Aorta (tissue), 5 donors: ENCODE measurements at places on chromosomes 5 and 9. TPM values are rescaled to one million over a fixed set of nuclear protein-coding genes. Genes with fewer than 3 reads are reported as not detected.

GRCh38 chr9:133100506-133101355 lies 20.3 kb downstream of the RALGDS start:
- DNase-seq, result no peak

DNA sequence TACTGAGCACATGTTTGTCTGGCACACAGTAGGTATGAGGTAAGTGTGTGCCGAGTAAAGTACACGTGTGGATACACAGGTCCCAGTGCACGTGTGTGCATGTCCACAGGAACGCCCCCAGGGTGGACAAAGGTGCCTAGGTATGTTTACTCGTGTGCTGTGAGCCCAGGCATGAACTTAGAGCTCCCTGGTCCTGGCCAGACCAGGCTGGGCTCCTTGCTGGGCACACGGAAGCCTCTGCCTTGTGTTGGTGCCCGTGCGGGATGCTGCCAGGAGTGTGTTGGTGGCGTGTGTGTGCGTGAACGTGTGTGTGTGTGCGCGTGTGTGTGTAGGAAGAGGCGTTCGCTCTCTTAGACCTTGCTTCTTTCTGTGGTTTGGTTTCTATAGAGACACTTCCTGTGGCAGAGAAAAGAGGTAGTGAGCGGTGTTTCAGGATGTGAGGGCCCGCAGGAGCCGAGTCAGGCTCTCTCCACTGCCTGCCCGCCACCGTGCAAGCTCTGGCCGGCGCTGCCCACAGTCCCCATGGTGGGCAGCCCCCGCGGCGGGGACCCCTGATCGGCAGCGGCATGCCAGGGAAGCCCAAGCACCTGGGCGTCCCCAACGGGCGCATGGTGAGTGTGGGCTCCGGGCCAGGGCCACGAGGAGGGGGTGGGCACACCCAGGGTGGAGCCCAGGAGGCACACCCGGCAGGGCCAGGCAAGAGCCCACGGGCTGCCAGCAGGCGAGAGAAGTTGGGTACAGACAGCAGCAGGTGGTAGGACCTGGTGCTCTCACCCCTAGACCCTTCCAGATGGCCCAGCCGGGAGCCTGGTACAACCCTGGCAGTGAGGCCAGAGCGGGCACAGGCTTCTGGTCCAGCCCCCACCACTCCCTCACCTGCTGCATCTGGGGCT lies at the start of gene RGS14:
TSS of gene RGS14 (plus strand) at position 466 of the 893 bp plus-strand sequence. CDS start at position 567, 101 bp downstream.
- DNase-seq, result peak; percentile 75

The SPINK7 gene
- polyA plus RNA-seq, result not detected

- DNase-seq, result peak; percentile 78
Measured at GRCh38 chr9:37969130-37969529, 65.2 kb upstream of the SLC25A51 start.

- no peak for DNase-seq
Measured at GRCh38 chr9:98107926-98108325, 11.1 kb downstream of the TRIM14 start.

The PTGR1 gene
- polyA plus RNA-seq, result 35.9 TPM

GRCh38 chr5:109690975-109691574 lies 1.3 kb downstream of the MAN2A1 start:
- peak; percentile 90 for DNase-seq

DNA sequence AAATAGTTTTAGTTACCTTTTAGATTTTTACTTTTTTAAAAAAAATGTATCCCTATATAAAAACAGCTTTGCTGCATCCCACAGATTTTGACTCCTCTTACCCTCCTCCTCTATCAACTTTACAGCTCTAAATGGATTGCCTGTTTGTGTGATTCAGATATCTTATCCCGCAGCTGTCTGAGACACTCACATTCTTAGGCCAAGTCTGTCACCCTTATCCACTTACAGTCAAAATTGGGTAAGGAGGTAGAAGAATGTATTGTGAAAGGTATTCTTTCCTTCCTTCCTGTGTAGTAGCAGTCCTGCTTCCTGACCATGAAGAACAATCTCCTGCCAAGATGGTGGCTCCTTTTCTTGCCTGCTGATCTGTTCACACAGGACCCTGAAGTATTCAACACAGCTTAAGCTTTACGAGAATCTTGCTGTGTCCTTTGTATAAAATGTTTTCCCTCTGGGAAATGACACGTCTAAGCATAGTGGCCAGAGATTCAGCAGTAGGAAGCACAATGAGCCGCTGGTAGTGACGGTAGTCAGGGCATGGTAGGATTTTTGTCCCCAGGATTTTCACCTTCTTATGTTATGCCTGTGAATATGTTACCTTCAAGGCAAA lies 67.7 kb upstream of the ST8SIA4 start:
- DNase-seq, result no peak

The TLX3 gene
- not detected for polyA plus RNA-seq

The MED10 gene
- 44.7 TPM for polyA plus RNA-seq

GRCh38 chr5:98961665-98962344 lies 33.0 kb upstream of the CHD1 start:
- DNase-seq, result no peak

- no peak for DNase-seq
Measured at GRCh38 chr9:6024035-6024554, 8.7 kb upstream of the RANBP6 start.

DNA sequence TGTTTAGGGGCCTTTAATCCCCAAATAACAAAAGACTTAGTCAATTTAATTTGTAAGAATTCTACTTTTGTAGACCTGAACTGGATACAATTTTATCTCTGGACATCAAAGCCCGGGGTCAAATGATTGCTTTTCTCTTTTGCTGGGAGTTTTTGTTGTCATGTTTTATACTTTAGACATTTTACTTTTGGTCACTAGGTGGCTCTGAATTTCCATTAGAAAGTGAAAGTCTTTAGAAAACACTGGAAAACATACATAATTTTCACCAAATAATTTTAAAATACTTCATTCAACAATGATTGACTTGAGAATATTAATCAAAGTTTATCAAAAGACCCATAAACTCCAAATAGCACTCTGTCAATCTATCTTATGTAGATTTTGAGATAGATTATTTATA lies 2.8 kb upstream of the PCA3 start:
- DNase-seq, result no peak

GRCh38 chr9:120524863-120525262 lies 55.1 kb downstream of the CDK5RAP2 start:
- no peak for DNase-seq

DNA sequence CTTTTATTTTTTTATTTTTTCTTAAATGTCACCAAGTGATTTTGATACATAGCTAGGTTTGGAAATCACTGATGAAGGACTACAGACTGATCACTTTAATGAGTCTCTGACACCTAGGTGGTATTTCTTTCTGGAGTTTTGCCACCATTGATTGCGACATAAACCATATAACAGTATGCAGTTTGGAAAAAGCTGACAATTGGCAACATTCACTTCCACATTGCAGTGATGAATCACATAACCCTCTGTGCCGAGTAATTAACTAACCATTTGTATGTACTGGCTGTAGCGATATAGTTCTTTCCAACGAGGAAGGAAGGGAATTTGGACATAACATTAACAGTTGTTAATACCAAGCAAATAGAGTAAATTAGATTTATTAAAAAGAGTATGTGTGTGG lies 222.9 kb upstream of the EFNA5 start:
- no peak for DNase-seq

DNA sequence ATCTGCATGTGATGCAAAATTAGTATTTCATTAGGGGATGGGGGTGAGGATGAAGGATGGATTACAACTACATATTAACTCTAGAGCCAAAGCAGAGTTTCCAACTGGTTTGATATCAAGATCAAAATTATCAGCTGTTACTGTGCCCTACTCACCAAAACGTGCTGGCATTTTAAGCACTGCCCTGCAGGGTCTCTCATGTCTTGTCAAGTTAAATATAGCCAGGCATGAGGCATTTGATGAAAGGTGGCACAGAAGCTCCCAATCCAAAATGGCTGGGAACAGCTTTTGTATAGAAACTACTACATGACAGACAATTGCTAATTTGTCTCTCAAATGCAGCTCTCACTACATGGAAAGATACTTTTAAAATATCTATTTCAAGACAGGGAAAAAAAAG lies 27.1 kb upstream of the CAAP1 start:
- DNase-seq, result no peak

DNA sequence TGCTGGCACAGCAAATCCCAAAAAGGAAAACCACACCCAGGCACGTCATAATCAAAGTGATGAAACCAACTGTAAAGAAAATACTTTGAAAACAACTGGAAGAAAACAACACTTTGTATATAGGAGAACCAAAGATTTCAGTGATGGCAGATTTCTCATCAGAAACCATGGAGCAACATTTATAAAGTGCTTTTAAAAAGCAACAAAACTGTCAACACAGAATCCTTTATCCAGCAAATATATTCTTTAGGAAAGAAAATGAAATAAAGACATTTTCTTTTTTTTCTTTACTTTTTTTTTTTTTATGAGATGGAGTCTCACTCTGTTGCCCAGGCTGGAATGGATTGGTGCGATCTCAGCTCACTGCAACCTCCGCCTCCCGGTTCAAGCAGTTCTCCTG lies 5.3 kb upstream of the FAM151B start:
- no peak for DNase-seq

The LPAR1 gene
- 91.0 TPM for polyA plus RNA-seq

DNA sequence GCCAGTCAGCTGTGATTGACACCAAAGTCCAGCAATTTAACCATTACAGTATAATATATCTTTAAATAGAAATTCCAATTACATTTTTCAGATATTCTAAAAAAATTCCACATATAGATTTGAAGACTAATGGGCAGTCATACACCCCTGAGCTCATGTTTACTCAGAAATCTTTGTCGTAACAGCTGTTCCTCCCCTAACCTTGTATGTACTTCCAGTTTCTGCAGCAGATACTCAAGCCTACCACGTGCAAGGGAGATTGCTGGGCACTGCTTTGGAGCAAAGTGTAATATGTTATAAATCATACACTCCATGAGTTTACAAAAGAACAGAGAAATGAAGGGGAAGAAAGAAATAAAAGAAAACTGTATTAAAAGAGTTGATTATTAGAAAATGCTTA lies 241.2 kb downstream of the TRIM32 start:
- DNase-seq, result no peak

DNA sequence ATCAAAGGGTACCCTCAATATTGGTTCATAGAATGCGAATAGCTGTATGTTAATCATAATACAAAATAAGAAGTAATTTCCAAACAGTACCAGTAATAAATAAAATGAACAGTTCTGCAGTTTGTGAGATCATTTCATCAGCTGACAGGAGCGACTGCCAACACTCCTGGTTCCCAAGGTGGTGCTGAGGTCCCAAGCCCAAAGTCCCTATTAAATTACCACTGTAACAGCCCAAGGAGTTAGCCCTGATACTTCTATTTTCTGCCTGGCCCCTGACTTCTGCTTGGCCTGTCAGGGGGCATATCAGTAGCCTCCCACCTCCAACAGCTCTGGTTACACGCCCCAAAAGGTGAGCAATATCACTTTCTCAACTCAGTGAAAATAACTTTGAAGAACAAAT lies 47.1 kb downstream of the ANKH start:
- no peak for DNase-seq

The FOXD4L5 gene
- polyA plus RNA-seq, result not detected

DNA sequence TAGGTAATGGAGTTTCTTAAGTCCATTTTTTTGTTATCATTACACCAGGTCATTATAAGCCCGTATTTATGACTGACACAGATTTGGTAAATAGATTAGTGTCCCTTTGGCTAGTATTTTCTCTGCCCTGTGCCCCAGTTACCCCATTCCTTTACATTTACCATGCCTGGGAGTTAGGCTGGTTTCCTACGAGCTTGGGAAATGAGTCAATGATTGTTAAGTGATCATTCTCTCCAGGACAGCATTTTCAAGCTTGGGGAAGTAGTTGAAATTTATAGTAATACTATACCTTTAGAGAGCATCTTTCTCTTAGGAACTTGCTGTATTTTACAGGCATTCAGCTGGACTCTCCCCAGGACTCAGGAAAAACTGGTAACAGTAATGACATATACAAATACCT lies 573.1 kb downstream of the TLE4 start:
- DNase-seq, result no peak

DNA sequence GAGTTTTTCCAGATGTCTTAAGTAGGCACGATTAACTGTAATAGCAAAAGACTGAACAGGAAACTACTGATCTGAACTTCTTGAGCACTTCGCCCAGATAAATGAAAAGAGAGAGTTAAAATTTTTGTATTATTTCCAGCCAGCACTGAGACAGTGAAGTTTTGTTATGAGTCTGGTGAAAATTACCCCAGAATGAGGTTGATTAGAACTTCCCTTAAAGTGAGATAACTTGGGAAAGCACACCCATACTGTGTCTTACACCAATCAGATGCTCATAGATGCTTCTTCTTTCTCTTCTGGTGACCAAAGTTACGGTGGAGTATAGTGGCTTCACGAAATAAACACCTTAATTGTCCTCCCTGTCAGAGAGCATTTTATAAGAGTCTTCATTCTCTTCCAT lies 131.8 kb upstream of the SLC12A2 start:
- DNase-seq, result no peak

The FAM53C gene
- 14.7 TPM for polyA plus RNA-seq

The CETN3 gene
- 12.6 TPM for polyA plus RNA-seq
